Pulmonary artery endothelial cell (primary cell): ENCODE measurements at places on chromosomes 4 and X.

- DNase-seq = no peak
Measured at GRCh38 chr4:48064349-48064748, 47.8 kb downstream of the NIPAL1 start.

- no peak for DNase-seq
Measured at GRCh38 chrX:83501003-83501402, 7.1 kb upstream of the POU3F4 start.

DNA sequence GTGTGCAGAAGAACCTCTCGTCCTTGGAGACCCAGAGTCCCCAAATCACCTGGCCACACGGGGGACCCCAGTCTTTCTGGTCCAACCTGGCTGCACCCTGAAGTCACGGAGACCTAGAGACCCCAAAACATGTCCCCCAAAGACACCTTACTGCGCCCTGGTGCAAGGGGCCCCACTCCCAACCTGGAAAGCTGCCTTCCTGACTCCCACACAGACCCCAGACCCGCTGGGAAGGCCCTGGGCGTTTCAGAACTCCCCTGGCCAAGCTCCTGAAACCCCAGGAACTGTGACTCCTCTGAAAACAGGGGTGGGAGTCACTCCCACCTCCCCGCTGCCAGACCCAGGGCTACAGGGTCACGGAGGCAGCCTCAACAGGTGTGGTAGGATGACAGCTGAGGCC, 12.7 kb upstream of the SHOX start:
- DNase-seq = no peak

DNA sequence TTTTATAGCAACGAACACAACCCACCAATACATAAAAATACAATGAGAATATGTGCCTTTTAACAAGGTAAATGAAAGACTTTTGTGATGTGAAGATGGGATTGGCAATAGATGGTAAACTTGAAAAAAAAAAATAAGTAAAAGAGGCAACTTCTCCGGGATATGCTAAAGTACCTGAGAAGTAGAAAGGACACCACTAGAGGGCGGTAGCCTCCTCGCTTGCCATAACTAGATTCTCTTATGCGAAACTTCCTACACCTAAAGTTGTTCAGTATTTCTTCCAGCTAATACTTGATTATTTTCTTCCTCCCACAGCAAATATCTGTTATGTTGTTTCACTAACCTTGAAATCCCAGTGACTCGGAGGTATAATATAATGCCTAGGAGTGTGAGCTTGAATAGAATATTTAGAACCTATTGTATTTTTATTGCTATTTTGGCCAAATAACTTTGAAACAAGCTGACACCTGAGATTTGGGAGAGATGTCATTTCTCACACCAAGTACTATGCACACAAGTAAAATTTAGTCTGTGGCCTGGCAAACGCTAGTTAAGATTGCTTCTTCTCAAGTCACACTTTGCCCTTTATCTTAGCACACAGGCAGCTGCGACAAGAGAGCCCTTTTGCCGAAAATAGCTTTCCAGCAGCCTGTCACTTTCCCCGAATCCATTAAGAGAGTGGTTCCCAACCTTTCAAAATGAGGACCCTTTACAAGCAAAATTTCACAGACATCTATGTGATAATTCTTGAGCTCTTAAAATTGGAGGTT, 44.9 kb upstream of the PDLIM5 start:
- DNase-seq = peak; percentile 67

DNA sequence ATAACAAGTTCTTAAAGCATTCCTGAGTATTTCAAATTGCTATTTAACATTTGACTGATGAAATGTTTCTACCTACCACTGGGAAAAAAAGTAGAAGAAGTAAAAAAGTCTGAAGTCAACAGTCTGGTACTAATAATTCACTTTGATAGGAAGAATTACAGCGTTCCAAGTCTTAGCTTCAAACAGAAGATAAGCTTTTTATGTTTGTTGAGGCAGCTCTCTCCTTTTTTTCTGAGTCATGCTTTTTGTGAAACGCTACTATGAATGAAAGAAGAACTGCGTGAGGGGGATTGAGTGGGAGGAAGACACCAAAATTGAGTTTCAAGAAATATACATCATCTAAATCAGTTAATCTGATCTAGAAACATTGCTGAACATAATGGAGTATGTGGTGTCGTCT, 13.0 kb upstream of the KDR start:
- DNase-seq = no peak

GRCh38 chrX:88325634-88326033, 421.4 kb upstream of the CPXCR1 start:
- no peak for DNase-seq

GRCh38 chr4:2042947-2043395, 16.2 kb upstream of the NAT8L start:
- DNase-seq = no peak

DNA sequence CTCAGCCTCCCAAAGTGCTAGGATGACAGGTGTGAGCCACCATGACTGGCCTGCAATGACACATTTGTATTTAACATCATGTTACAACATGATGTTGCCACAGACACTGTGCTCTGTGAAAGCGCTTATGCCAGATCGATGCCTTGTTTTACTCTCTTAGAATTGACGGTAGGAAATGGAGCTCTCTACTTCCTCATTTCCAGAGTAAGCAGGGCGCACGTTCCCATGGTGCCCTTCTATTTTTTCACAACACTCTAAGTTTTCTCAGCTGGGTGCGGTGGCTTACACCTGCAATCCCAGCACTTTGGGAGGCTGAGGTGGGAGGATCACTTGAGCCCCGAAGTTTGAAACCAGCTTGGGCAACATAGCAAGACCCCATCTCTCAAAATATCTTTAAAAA, 60.7 kb upstream of the DHRSX start:
- DNase-seq = no peak

- no peak for DNase-seq
Measured at GRCh38 chr4:187118602-187119120, 395.0 kb upstream of the FAT1 start.

DNA sequence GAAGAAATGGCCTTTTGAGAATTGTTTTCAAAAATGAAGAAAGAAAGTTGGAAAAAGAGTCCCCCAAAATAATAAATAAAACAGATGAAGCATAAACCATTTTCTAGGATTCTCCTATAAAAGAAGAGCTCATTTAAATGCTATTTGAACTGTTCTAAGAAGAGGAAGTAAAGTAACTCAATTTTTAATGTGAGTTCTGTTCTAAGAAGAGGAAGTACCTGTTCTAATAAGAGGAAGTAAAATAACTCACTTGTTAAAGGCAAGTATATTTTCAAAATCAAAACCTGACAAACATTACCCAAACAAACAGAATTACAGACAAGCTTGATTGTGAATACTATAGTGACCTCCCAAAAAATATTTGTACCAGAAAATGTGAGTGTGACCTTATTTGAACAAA, 1326.3 kb downstream of the C4orf33 start:
- no peak for DNase-seq

DNA sequence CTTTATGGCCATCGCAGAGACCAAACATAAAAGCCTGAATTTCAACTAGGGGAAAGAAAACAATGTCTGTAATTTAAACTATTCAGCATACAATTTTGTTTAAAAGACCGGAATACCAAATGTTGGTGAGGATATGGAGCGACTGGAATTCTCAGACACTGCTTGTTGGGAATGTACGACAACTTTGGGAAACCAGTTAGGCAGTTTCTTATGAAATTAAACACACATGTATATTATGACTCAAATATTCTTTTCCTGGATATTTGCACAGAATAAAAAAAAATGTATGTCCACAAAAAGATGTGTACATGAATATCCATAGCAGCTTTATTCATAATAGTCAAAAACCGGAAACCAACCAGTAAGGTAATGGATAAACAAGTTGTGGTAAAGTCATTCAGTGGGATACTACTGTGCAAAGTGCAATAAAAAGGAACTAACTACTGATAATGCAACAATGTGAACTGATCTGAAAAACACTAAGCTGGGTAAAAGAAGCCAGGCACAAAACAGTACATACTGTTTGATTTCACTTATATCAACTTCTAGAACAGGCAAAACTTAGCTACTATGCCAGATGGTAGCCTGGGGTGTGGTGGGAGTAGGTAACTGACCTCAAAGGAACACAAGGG, 152.7 kb upstream of the FTHL17 start:
- no peak for DNase-seq

DNA sequence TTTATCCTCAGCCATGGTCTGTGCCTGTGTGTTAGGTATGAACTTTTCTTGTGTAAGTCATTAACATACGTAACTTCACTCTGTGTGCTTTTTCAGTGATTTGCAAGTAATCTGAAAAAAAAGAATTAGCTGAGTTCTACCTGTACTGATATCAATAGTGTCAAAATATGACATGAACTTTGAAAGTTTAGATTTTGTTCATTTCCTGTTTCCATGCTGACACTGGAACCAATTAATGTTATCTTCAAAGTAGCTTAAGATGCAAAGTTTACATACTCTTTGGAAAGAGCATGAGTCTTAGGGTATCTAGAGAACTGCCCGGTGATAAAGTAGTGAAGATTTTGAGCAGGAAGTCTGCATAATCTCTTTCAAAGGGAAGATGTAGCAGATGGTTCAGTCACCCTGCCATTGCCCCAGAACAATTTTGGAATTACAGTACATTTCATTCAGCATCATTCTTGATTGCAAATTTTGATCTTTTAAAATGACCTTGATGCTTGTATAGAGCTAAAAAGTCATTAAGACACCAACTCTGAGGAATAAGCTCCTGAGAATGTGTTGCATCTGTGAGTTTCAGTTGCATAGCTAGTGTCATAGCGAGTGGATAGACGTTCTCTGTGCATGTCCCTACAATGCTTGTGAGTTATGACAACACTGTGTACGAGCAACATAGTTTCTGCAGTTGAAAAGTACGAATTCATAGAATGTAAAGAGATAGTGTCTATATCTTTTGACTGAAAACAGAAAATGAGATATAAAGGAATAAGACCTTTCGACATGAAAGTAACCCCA, 130.5 kb downstream of the PTTG2 start:
- no peak for DNase-seq

GRCh38 chr4:68451246-68452211, 4.3 kb downstream of the TMPRSS11E start:
- no peak for DNase-seq

DNA sequence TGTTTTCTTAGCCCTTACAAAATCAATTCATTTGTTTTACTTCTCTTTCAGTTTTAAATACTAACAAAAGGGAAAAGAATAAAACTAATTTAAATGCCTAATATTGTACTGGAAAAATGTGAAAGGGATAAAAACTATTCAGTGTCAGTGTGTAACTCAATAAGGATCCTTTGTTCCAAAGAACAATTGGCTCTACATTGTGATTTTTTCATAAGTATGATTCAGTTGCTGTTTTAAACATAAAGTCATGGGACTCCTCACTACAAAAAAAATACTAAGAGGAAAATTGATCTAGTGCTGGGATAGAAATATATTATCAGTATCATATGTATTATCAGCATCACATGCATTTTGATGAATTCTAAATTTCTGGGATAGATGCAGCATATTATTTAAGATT, 199.4 kb upstream of the TRAM1L1 start:
- no peak for DNase-seq

GRCh38 chr4:8568068-8568668, 12.0 kb upstream of the GPR78 start:
- no peak for DNase-seq

- DNase-seq = no peak
Measured at GRCh38 chr4:170990989-170991589, 822.1 kb upstream of the GALNTL6 start.

DNA sequence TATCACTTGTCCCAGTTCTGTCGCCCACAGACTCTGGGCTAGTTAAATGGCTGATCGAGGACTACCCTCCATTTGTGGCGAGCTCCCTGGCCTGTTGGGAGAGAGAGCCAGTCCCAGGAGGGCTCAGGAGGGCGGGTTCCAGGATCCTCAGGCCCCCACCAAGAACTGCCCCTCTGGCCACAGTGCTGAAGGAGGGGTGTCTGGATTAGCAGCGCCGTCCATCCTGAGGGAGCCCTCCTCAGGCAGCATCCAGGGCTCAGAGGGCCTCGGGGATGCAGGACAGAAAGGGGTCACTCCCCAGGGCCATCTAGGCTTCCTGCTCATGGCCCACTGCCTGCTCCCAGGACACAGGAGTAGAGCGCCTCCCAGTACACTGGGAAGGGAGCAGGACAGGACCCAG, 6.1 kb downstream of the PNMA5 start:
- DNase-seq = no peak

- peak; percentile 36 for DNase-seq
Measured at GRCh38 chrX:110026099-110026844, 23.4 kb downstream of the TMEM164 start.

- no peak for DNase-seq
Measured at GRCh38 chr4:8513931-8514330, 66.3 kb upstream of the GPR78 start.

DNA sequence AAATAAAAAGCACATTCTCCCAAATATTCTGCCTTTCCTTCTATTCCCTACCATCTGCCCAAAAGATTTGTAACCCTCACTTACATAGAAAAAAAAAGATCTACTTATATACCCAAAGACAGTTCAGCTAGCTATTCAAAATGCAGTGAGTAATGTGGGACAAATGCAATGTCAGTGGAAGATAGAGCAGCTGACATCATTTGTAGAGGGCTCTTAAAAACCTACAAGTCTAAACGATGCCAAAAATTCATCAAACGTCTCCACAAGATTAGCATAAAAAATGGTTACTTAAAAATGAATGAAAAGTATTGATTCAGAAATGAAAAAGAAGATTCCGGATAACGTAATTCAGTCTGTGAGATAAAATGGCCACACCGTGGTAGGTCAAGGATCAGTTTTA, 96.5 kb downstream of the ASB9 start:
- no peak for DNase-seq

DNA sequence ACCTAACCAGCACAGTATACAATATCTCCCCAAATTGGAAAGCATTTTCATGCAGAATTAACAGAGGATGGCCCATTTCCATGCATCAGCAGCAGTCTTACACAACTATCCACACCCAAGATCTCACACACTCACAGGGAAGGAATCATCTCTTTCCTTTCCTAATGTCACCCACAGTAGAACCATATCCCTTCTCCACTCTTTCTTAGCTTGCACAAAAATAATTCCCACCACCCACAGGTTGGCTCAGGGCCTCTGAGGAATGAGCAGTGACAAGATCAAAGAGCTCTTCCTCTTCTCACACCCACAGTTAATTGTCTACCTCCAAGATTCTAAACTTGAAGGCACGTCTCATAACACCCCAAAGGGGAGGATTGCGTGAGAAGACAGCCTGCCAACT, 217.7 kb upstream of the VEGFC start:
- no peak for DNase-seq

DNA sequence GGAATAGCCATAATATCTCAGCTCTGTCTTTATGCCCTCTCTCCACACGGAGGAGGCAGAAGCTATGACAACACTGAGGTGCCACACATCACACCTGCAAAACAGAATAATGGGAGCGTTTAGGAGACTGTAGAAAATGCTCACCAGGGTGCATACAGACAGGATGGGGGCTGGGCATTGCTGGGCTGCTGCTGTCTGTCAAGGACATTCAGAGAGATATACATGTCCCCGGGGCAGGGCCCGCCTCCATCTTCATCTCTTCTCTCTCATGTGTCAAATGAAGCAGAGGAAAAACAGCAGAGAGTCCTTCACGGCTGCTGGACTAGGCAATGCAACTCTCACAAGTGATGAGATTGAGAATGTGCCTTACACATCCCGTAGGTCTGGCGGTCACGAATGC, 65.3 kb upstream of the DHRSX start:
- DNase-seq = no peak

- DNase-seq = no peak
Measured at GRCh38 chr4:172830295-172830764, 338.3 kb upstream of the GALNT7 start.

- no peak for DNase-seq
Measured at GRCh38 chrX:134782796-134783195, 124.5 kb upstream of the PLAC1 start.

GRCh38 chrX:96982161-96982560, 98.5 kb downstream of the RPA4 start:
- DNase-seq = peak; percentile 19
